HCT116 (cell line): ENCODE measurements at places on chromosomes 12 and 14.

DNA sequence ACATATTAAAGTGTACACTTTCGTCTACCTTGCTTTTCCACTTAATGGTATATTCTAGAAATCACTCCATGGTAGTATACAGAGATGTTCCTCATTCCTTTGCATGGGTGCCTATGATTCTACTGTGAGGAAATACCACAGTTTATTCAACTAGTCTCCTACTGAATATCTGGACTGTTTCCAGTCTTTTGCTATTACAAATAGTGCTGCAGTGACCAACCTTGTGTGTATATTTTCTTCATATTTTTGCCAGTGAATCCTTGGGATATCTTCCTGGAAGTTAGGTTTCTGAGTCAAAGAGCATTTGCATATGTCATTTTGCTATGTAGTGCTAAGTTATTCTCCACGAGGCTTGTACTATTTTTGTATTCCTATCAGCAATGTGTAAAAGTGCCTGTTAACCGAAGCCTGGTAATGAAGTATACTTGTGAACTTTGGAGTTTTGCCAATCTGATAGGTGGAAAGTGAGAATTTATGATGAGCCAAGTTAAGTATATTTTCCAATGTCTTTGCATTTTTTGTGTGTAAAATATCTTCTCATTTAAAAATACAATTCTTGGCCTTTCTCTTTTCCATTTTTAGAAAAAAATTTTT is 31.3 kb upstream of the TMEM263 start:
- no peaks in the 10 kb centered on the region for H3K36me3 ChIP-seq
- H3K27ac ChIP-seq = no peak overlapping the region
- no peaks in the 10 kb centered on the region for H3K4me1 ChIP-seq
- no peak for DNase-seq
- no peaks in the 10 kb centered on the region for H3K27me3 ChIP-seq

DNA sequence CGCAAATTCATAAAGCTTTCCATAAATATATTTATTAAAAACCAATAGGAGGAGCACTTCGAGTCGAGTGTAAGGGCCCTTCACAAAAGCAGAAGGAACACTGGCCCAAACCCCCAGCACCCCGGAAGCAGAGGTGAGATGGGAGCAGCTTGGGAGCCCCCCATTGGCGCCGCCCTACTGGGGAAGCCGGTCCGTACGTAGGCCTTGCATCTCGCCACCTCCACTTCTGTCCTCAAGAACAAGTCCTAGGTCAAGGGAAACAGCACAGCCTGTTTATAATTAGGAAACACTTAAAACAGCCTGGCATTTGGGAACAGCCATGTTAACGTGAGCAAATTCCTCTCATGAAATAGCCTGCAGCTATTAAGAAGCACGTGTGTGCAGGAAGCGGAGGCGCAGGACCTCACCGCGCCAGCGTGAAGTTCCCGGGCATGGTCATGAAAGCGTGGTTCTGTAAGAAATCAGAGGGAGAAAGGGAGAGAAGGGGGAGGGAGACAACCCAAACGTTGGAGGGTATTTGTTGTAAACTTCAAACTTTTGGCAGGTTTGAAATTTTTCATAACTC is 7.7 kb downstream of the ANKRD9 start:
- H3K4me1 ChIP-seq = no peaks in the 10 kb centered on the region
- no peaks in the 10 kb centered on the region for H3K36me3 ChIP-seq
- H3K27ac ChIP-seq = no peak overlapping the region
- DNase-seq = no peak
- no peaks in the 10 kb centered on the region for H3K27me3 ChIP-seq
- H3K4me3 ChIP-seq = no peak overlapping the region

DNA sequence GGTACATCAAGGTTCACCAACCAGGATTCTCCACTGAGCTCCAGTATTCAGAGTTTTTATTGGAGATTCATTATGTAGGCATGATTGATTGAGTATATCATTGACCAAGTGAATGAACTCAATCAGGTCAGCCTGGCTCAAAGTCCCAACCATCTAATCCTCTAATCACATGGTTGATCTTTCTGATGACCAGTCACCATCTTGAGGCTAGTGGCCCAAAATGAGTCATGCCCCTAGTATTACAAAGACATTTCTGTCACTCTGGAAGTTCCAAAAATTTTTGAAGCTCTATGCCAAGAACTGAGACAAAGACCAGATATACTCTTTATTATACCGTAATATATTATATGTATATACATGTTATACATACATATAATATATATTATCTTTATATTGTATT is 75.9 kb upstream of the ATF7IP start:
- no peak overlapping the region for H3K27ac ChIP-seq
- DNase-seq = no peak
- H3K4me3 ChIP-seq = no peak overlapping the region

DNA sequence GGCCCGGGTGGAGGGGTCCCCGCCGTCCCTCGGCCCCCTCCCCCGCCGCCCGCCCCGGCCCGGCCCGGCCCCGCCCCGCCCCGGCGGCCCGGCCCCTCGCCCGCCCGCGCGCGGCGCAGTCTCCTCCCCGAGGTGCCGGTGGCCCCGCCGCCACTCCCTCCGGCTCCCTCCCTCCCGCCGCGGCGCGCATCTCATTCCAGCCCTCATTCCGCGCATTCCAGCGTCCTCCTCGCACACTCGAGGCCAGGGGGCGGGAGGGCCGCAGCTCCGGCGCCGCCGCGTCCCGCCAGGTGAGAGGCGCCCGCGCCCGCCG is at the start of gene TEAD4:
Gene TEAD4, plus strand, starts transcription at position 206 of the 313 bp plus-strand sequence.
- H3K36me3 ChIP-seq = no peaks in the 10 kb centered on the region
- DNase-seq = peak; percentile 39
- H3K4me3 ChIP-seq = peak within 1 kb of the TSS; percentile 85
- peaks cover 32% of the 10 kb centered on the region for H3K4me1 ChIP-seq
- no peaks in the 10 kb centered on the region for H3K27me3 ChIP-seq
- H3K27ac ChIP-seq = peak within 1 kb of the TSS; percentile 97

DNA sequence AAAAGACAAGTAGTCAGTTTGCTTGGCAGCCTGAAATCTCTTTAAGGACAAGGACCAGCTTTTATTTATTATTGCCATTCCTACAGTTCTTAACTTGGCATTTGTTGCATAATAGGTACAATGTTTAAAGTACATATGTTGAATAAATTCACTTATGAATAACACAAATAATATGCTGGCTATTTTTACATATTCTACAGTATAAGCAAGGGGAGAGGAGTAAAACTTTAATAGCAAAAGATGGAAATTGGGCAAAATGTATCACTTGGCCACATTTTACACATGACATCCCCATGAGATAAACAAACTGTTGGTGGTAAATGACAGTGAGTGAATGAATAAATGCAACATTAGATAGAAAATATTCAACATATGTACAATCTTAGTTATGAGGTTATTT is 333.1 kb downstream of the DIO2 start:
- no peaks in the 10 kb centered on the region for H3K4me1 ChIP-seq
- no peak for DNase-seq
- H3K27me3 ChIP-seq = no peaks in the 10 kb centered on the region
- no peaks in the 10 kb centered on the region for H3K36me3 ChIP-seq
- no peak overlapping the region for H3K27ac ChIP-seq
